ENCODE measurements at places on chromosomes 5 and 9.

DNA sequence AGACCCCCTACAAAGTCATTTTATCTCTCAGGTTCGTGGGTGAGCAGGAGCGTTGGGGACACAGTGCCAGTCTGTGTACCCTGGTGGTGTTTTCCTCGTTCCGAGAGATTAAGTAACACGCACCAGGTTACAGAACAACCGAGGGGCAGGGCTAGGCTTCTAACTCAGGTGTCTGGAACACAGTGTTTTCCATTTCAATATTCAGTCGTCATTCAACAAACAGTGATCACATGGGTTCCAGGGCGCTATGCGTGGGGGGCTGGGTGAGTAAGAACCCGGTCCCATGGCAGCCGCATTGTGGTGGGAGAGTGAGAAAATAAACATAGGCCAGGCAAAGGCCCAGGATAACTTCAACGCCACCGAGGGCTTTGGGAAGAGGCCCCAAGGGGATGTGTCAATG lies 55.9 kb upstream of the RNU6ATAC start:
- no peaks in the 10 kb centered on the region for H3K36me3 ChIP-seq
- H3K4me3 ChIP-seq, result no peak overlapping the region
- no peak overlapping the region for H3K27ac ChIP-seq
- DNase-seq, result no peak

- no peaks in the 10 kb centered on the region for H3K36me3 ChIP-seq
- H3K4me1 ChIP-seq, result no peaks in the 10 kb centered on the region
- no peak for DNase-seq
- no peaks in the 10 kb centered on the region for H3K27me3 ChIP-seq
Observed at GRCh38 chr9:35579130-35579529, 25.9 kb upstream of the TESK1 start.

GRCh38 chr5:141783005-141783946 lies 94.9 kb downstream of the PCDH1 start:
- H3K27me3 ChIP-seq, result no peaks in the 10 kb centered on the region
- no peak for DNase-seq
- H3K36me3 ChIP-seq, result no peaks in the 10 kb centered on the region
- no peak overlapping the region for H3K27ac ChIP-seq
- peaks cover 60% of the 10 kb centered on the region for H3K4me1 ChIP-seq

GRCh38 chr5:112025757-112026156 lies 268.8 kb upstream of the NREP start:
- no peak overlapping the region for H3K4me3 ChIP-seq
- no peak for DNase-seq
- no peaks in the 10 kb centered on the region for H3K27me3 ChIP-seq
- H3K36me3 ChIP-seq, result no peaks in the 10 kb centered on the region
- no peak overlapping the region for H3K27ac ChIP-seq

DNA sequence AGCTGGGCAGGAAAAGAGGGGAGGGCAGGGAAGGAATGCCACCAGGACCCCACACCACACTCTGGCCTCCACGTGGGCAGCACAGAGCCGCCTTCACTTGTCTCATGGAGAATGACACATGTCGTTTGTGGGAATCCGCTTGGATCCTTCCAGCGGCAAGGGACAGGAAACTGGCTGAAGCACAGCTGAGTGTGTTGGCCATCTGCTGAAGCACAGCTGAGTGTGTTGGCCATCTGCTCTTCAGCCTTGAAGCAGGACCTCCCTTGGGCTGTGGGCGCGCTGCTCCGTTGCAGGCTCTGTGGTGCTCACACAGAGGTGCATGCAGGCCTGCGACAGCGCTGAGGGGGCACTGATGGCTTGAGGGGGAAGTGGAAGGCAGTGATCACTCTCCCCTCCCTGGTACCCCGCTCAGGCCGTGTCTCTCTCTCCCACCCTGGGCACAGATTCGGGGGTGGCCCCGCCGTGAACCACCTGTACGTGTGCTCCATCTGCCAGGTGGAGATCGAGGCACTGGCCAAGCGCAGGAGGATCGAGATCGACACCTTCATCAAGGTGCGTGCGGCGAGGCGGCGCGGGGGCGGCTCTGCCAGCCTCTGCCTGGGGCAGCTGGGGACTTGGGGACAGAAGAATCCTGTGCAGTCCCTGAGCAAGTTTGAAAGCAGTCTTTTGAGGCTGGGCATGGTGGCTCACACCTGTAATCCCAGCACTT lies 40.6 kb downstream of the USP20 start:
- no peaks in the 10 kb centered on the region for H3K36me3 ChIP-seq
- H3K4me3 ChIP-seq, result no peak overlapping the region
- H3K27ac ChIP-seq, result no peak overlapping the region
- H3K4me1 ChIP-seq, result peaks cover 4% of the 10 kb centered on the region

- H3K27ac ChIP-seq, result no peak overlapping the region
- H3K36me3 ChIP-seq, result no peaks in the 10 kb centered on the region
- peaks cover 8% of the 10 kb centered on the region for H3K4me1 ChIP-seq
- H3K4me3 ChIP-seq, result no peak overlapping the region
- no peaks in the 10 kb centered on the region for H3K27me3 ChIP-seq
Observed at GRCh38 chr5:6812800-6813731, 99.8 kb downstream of the TENT4A start.

DNA sequence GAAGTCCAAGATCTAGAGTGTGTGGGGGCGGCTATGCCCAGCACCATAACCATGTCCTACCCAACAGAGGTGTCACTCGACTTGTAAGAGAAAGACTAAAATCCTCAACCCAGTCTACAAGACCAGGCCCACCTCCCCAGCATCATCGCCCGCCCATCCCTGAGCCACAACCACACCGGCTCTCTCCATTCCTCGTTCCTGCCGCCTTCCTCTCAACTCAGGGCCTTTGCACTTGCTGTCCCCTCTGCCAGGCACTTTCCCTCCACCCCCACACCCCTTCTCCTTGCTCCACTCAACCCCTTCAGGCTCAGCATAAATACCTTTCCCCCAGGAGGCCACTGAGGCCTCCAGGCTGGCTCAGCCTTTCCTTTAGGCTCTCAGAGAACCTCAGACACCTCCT lies 69.3 kb downstream of the PAX5 start:
- no peak overlapping the region for H3K27ac ChIP-seq
- no peak for DNase-seq
- peaks cover 7% of the 10 kb centered on the region for H3K27me3 ChIP-seq
- H3K4me1 ChIP-seq, result peaks cover 12% of the 10 kb centered on the region
- no peak overlapping the region for H3K4me3 ChIP-seq

DNA sequence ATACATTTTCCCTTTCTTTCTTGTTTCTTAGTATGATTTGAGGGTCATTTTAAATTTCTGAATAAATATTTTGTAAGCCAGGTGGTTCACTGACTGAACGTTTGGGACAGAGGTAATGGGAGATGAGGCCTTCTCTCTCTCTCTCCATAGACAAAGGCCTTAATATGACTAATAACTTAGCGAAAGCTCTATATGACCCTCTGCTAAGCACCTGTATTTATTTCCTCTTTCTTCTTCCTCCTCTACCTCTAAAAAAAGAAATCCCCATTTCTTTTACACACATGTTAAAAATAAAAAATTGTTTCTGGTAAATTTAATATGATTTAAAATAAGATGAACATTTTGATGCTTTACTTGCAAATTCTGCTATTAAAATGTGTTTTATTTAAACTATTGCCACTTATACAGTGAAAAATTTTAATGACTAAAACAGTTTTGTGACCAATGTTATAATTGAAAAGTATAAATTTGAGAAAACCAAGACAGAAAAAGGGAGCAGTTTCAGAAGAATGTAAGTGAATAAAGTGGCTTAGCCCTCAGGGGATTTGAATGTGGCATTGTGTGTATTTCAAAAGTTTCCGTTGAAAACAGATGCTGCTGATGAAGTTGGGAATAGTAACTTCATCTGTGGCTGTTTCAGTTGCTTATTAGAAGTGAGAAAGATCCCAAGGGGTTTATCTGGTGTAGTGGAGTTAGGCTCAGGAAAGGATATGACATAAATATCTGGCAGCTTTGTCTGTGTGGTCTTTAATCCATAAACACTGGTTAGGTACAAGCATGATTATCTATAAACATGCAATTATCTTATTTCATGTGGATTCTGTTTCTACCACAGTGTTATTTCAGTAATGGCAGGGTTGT lies 128.6 kb upstream of the GRHPR start:
- H3K27me3 ChIP-seq, result no peaks in the 10 kb centered on the region
- H3K36me3 ChIP-seq, result no peaks in the 10 kb centered on the region
- no peak for DNase-seq
- no peak overlapping the region for H3K27ac ChIP-seq

DNA sequence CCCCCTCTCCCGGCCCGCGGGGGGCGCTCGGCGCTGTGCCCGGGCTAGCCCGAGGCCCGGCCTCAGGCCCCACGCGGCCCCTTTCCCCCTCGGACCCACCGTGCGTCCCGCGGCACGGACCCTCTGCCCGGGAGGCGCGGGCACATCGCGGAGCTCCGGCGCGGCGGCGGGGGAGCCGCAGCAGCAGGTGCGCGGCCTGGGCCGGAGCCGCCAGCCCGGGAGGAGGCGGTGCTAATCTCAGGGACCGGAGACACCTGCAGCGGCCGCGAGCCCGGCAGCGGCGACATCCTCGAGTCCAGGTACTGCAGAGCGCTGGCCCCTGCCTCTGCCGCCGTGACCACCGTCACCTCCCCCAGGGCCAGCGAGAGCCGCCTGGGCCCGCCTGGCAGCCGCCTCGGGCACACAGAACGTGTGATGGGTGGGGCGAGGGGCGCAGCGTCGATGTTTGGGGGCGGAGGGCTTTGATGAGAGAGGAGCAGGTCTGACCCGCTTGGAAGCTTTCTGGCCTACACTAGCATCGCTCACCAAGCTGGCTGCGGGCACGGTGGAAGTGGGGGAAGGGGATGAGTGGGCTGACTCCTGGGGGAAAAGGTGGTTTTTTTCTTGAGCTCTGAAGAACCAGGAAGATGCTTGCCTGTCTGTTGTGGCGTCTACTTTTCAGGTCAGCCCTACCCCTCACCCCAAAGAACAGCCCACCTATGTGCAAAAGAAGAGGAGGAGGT lies 524 bp downstream of the CYFIP2 start:
- peak; percentile 78 for DNase-seq
- H3K4me3 ChIP-seq, result peak overlapping the region; percentile 78
- no peak overlapping the region for H3K27ac ChIP-seq
- no peaks in the 10 kb centered on the region for H3K27me3 ChIP-seq

GRCh38 chr9:96782235-96782634 lies 4.3 kb upstream of the ZNF510 start:
- no peak for DNase-seq
- H3K27ac ChIP-seq, result no peak overlapping the region
- H3K36me3 ChIP-seq, result no peaks in the 10 kb centered on the region
- H3K4me1 ChIP-seq, result peaks cover 5% of the 10 kb centered on the region

- H3K27ac ChIP-seq, result peak overlapping the region; percentile 89
- H3K4me3 ChIP-seq, result peak overlapping the region; percentile 72
- peaks cover 17% of the 10 kb centered on the region for H3K4me1 ChIP-seq
- peaks cover 5% of the 10 kb centered on the region for H3K27me3 ChIP-seq
Observed at GRCh38 chr9:86946201-86947145, 833 bp downstream of the GAS1 start.

- DNase-seq, result no peak
- H3K27me3 ChIP-seq, result no peaks in the 10 kb centered on the region
- H3K36me3 ChIP-seq, result no peaks in the 10 kb centered on the region
- no peak overlapping the region for H3K4me3 ChIP-seq
Observed at GRCh38 chr5:139148306-139148705, 49.9 kb downstream of the SIL1 start.

- no peaks in the 10 kb centered on the region for H3K27me3 ChIP-seq
- H3K4me3 ChIP-seq, result no peak overlapping the region
- H3K36me3 ChIP-seq, result no peaks in the 10 kb centered on the region
- H3K4me1 ChIP-seq, result peaks cover 10% of the 10 kb centered on the region
- no peak overlapping the region for H3K27ac ChIP-seq
Observed at GRCh38 chr9:122070728-122071515, 22.2 kb downstream of the TTLL11 start.

DNA sequence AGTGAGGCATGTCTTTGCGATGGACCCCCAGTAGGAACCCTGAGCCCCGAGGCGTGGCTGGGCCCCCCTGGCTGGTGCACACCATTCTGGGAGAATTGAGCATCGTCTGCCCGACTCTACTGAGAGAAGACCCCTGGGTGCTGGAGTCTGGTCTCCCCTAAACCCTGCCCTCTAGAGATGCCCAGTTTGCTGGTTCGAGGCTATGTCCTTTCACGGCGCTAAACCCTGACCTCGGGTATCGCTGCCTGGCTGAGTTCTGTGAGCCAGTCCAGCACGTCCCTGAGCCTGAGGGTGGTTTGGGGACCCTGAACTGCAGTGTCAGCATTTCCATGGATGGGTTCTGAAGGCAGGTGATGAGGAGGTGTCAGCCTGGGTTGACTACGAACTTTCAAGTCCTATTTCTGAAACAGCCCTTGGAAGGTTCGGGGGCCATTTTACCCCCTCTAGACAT lies 128.8 kb downstream of the RXRA start:
- H3K36me3 ChIP-seq, result no peaks in the 10 kb centered on the region
- H3K4me1 ChIP-seq, result peaks cover 51% of the 10 kb centered on the region
- no peaks in the 10 kb centered on the region for H3K27me3 ChIP-seq
- no peak overlapping the region for H3K4me3 ChIP-seq
- H3K27ac ChIP-seq, result peak overlapping the region; percentile 92
- no peak for DNase-seq

DNA sequence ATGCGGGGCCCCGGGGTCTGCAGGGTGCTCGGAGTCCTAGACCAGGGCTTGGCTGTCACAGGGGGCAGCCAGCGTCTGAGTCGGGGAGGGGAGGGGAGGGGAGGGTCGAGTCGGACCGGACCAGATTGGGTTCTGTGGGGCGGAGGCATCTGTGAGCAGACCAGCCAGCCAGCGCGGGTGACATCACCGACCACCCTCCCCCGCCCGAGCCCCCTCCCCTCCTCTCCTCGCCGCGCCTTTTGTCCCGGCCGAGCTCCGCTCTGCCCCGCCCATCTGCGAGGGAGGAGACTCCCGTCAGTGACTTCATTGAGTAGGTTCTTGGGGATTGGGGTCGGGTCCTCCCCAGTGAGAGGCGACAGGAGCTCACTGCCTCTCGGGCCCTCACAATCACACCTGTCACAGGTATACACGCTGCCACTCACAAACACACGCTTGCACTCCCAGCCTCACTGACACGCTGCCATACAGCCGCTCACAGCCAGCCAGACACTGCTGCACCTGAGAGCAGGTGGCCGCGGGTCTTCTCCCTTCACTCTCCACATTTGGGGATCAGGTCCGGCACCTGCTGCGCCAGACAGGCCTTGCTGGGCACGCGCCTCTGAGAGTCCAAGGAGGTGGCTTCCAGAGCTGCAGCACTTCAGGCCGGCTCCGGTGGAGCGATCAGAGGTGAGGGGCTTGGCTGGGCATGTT lies 546 bp downstream of the DNAJB5 start:
- H3K4me1 ChIP-seq, result peaks cover 85% of the 10 kb centered on the region
- DNase-seq, result peak; percentile 55
- no peaks in the 10 kb centered on the region for H3K27me3 ChIP-seq

GRCh38 chr5:172731680-172732074 lies 39.3 kb downstream of the DUSP1 start:
- no peaks in the 10 kb centered on the region for H3K36me3 ChIP-seq
- DNase-seq, result no peak
- H3K4me1 ChIP-seq, result peaks cover 8% of the 10 kb centered on the region
- no peaks in the 10 kb centered on the region for H3K27me3 ChIP-seq

GRCh38 chr5:107518190-107518589 lies 152.5 kb downstream of the EFNA5 start:
- no peak overlapping the region for H3K4me3 ChIP-seq
- no peaks in the 10 kb centered on the region for H3K36me3 ChIP-seq
- no peaks in the 10 kb centered on the region for H3K27me3 ChIP-seq
- DNase-seq, result no peak
- H3K4me1 ChIP-seq, result no peaks in the 10 kb centered on the region

GRCh38 chr9:99201603-99202002 lies 20.1 kb downstream of the ALG2 start:
- no peaks in the 10 kb centered on the region for H3K4me1 ChIP-seq
- H3K27ac ChIP-seq, result no peak overlapping the region
- H3K36me3 ChIP-seq, result no peaks in the 10 kb centered on the region

GRCh38 chr9:36999728-37000333 lies 34.2 kb downstream of the PAX5 start:
- DNase-seq, result no peak
- peaks cover 68% of the 10 kb centered on the region for H3K27me3 ChIP-seq
- H3K4me1 ChIP-seq, result peaks cover 13% of the 10 kb centered on the region
- H3K27ac ChIP-seq, result no peak overlapping the region
